ENCODE measurements at places on chromosomes 16 and 17. TPM values are rescaled to one million over a fixed set of nuclear protein-coding genes. Genes with fewer than 3 reads are reported as not detected.

Gene PROCA1
- total RNA-seq = 2.9 TPM

Gene CTRB2
- not detected for total RNA-seq

Gene ZG16
- not detected for total RNA-seq

Gene CMTR2
- 36.3 TPM for total RNA-seq

Gene TMEM114
- 0.79 TPM for total RNA-seq

DNA sequence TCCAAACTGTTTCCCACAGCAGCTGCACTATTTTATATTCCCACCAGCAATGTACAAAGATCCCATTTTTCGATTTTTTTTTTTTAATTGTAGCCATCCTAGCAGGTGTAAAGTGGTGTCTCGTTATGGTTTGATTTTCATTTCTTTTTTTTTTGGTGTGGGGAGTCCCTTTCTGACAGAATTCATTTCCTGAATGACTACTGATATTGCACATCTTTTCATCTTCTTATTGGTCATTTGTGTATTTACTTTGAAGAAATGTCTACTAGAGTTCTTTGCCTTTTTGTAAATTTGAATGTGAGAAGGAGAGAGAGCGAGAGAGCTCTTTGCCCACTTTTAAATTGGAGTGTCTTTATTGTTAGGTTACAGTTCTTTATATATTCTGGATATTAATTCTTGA lies 14.0 kb downstream of the CYB5B start:
- no peaks in the 10 kb centered on the region for H3K4me1 ChIP-seq
- H3K36me3 ChIP-seq = peaks cover 9% of the 10 kb centered on the region
- DNase-seq = no peak
- H3K4me3 ChIP-seq = no peak overlapping the region
- no peaks in the 10 kb centered on the region for H3K27me3 ChIP-seq

DNA sequence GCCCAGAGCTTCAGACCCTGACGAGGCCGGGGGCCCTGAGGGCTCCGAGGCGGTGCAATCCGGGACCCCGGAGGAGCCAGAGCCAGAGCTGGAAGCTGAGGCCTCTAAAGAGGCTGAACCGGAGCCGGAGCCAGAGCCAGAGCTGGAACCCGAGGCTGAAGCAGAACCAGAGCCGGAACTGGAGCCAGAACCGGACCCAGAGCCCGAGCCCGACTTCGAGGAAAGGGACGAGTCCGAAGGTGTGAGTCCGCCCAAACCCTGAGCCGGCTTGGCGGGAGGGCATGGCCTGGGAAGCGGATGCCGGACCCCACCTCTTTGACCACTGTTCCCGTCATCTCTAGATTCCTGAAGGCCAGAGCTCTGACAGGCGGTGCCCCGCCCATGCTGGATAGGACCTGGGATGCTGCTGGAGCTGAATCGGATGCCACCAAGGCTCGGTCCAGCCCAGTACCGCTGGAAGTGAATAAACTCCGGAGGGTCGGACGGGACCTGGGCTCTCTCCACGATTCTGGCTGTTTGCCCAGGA lies 4.4 kb downstream of the NOL3 start:
- peaks cover 67% of the 10 kb centered on the region for H3K4me1 ChIP-seq
- H3K36me3 ChIP-seq = peaks cover 28% of the 10 kb centered on the region
- H3K27ac ChIP-seq = no peak overlapping the region

DNA sequence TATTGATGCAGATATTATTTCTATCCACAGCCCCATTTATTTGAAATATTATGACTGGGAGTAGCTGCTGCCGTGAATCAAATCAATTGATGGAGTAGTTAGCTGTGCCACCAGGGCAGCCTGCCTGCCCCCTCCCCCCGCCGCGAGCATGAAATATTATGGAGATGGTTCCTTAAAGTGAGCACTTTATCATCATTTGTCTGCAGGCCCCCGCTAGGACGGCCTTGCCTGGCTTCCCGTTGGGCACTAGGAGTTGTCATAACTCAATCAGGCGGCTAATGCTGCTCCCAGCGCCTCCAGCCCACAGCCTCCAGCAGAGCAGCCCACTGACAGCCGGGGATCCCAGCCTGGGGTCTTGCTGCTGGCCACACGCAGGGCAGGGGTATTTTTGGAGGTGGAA lies 173.9 kb downstream of the SALL1 start:
- H3K27me3 ChIP-seq = no peaks in the 10 kb centered on the region
- H3K4me1 ChIP-seq = peaks cover 5% of the 10 kb centered on the region
- H3K36me3 ChIP-seq = no peaks in the 10 kb centered on the region

DNA sequence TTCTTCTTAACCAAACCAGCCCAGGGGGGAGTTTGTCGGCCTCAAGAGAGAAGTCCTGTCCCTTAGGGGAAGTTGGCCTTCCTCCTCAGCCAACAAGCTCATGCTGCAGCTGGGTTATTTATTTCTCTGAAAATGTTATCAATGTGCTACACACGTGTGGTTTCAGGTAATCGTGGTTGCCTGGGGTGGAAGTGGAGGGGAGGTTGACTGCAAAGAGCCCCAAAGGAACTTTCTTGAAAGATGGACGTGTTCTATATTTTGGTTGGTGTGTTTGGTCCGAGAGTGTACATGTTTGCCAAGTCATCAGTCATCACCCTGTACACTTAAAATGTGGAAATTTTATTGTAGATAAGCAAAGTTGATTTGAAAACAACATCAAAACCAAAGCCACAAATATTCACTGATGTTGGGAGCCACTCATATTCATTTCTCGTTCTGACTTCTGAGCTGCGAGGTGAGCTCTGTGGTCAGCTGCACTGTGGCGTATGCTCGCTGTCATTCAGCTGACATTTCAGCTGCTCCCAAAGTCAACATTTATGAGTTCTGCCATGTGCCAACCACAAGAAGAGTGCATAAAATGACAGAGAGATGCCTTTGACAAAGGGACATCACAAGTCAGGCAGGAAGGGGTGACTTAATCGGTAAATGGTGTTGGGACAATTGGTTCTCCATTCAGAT lies 26.5 kb upstream of the ADGRG1 start:
- H3K4me1 ChIP-seq = peaks cover 19% of the 10 kb centered on the region
- no peaks in the 10 kb centered on the region for H3K27me3 ChIP-seq
- H3K27ac ChIP-seq = no peak overlapping the region
- H3K36me3 ChIP-seq = no peaks in the 10 kb centered on the region

DNA sequence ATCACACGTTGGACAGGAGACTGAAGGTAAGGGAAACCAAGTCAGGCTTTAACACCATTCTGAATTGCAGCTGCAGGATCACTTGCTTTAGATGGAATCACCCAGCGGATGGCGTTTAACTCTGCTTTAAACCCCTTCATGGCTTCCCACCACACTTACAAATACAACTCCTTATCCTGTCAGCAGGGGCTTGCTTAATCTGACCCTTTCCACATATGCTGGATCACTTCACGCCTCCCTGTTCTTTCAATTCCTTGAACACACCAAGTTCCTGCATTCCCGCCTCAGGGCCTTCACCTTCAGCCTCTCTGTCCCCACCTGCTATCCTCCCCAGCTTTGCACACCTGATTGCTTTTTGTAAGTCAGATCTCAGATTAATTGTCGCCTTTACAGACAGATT lies 442.2 kb downstream of the MAF start:
- no peak for DNase-seq
- no peak overlapping the region for H3K4me3 ChIP-seq
- H3K27ac ChIP-seq = no peak overlapping the region
- H3K4me1 ChIP-seq = peaks cover 1% of the 10 kb centered on the region
- H3K27me3 ChIP-seq = no peaks in the 10 kb centered on the region

DNA sequence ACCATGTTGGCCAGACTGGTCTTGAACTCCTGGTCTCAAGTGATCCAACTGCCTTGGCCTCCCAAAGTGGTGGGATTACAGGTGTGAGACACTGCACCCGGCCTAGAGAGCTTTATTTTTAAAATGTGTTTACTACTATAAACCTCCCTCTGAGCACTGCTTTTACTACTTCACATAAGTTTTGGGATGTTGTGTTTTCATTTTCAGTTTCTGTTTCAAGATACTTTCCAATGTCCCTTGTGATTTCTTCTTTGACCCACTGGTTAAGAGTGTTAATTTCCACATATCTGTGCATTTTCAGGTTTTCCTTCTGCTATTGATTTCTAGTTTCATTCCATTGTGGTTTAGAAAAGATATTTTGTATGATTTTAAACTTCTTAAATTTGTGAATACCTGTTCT lies 74.4 kb downstream of the NETO2 start:
- no peaks in the 10 kb centered on the region for H3K27me3 ChIP-seq
- H3K36me3 ChIP-seq = no peaks in the 10 kb centered on the region
- DNase-seq = no peak
- H3K4me1 ChIP-seq = peaks cover 8% of the 10 kb centered on the region

DNA sequence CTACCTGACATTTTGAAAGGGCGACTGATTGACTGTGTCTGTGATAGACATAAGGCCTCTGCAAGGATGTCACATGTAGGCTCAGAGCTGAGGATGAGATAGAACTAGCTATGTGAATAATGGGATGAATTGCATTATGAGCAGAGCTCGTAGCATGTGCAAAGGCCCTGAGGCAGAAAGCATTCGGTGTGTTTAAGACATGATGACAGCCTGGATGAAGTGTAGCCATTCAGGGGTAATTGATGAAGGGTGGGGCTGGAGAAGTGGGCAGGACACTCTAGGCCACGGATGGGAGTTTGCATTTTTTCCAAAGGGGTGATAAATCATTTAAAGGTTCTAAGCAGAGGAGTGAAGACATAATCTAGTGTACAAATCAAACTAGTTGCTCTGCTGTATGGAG lies 62.6 kb downstream of the USP43 start:
- no peak for DNase-seq
- peaks cover 7% of the 10 kb centered on the region for H3K36me3 ChIP-seq
- no peak overlapping the region for H3K4me3 ChIP-seq
- no peak overlapping the region for H3K27ac ChIP-seq
- no peaks in the 10 kb centered on the region for H3K4me1 ChIP-seq
- H3K27me3 ChIP-seq = no peaks in the 10 kb centered on the region

DNA sequence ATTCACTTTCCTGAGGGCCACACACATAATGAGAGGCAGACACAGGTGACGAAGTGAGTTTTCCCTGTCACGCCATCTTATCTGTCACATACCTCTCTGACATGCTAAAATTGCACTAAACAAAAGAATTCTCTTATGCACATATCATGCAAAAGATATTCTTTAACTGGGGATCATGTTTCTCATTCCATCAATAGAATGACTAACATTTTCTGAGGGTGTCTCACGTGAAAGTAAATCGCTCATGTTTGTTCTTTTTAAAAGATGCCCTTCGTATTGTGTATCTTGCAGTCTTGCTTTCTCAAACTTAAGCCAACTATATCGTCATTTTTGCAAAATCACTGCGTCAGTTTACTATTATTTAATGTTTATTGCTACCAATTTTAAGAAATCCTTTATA lies 306.4 kb downstream of the WWOX start:
- no peaks in the 10 kb centered on the region for H3K27me3 ChIP-seq
- no peak overlapping the region for H3K27ac ChIP-seq
- no peak overlapping the region for H3K4me3 ChIP-seq
- no peak for DNase-seq
- no peaks in the 10 kb centered on the region for H3K4me1 ChIP-seq

DNA sequence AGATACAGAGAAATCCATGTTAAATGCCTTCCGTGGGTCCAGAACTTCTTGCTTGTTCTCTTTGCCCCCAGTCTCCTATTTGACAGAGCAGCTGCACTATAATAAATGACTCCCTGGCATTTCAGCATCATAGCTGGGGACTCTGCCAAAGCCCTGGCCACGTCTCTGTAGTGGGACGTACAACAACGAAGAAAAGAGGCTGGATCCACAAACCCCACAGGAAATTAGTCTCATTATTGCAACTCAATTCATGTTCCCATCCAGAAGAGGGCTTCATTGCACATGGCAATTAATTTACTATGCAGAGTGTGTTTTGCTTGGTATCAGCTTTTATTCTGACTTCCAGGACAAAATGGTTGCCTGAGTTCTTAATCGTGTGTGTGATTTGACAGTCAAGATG lies 121.3 kb downstream of the CDH13 start:
- H3K4me3 ChIP-seq = no peak overlapping the region
- H3K4me1 ChIP-seq = no peaks in the 10 kb centered on the region
- no peaks in the 10 kb centered on the region for H3K27me3 ChIP-seq

DNA sequence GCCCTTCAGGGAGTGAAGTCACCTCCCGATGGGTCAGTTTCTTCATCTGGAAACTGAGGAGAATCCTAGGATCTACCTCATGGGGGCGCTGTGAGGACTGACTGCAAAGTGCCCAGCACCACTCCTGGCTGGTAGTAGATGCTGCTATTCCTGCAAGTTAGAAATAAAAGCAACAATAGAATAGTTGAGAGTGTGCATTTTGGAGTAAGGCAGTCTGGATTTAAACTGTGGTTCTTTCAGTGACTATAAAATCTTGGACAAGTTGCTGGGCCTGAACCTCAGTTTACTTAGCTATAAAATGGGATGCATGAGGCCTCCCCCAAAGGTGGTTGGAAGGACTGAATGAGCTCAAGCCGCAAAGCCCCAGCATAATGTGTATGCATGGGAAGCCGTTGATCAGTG lies 70.6 kb downstream of the CYB5B start:
- no peaks in the 10 kb centered on the region for H3K36me3 ChIP-seq
- DNase-seq = no peak
- H3K27ac ChIP-seq = no peak overlapping the region
- H3K27me3 ChIP-seq = no peaks in the 10 kb centered on the region
- H3K4me1 ChIP-seq = no peaks in the 10 kb centered on the region
- no peak overlapping the region for H3K4me3 ChIP-seq

Data from spinal cord (tissue), 10 donors.